ENCODE measurements at places on chromosomes 2 and 18.

- H3K4me3 ChIP-seq: no peak overlapping the region
- H3K4me1 ChIP-seq: no peaks in the 10 kb centered on the region
- DNase-seq: no peak
- H3K36me3 ChIP-seq: no peaks in the 10 kb centered on the region
These were observed 116.8 kb upstream of the ODC1 start for GRCh38 chr2:10564876-10565445.

DNA sequence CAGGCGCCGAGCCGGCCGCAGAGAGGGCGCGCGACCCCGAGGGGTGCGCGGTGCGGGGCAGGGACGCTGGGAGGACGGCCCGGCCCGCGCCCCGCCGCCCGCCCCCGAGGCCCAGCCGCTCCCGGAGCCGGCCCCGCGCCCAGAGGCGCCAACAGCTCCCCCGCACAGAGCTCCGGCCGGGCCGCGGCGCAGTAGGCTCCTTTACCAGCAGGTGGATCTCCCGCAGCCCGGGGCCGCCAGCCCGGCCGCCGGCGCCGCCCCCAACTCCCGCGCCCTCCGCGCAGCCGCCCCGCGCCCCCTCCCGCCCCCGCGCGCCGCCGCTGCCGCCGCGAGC, 258 bp downstream of the MGAT4A start:
- H3K27ac ChIP-seq: no peak overlapping the region
- H3K4me1 ChIP-seq: peaks cover 27% of the 10 kb centered on the region
- DNase-seq: peak; percentile 81
- peak overlapping the region; percentile 74 for H3K4me3 ChIP-seq

DNA sequence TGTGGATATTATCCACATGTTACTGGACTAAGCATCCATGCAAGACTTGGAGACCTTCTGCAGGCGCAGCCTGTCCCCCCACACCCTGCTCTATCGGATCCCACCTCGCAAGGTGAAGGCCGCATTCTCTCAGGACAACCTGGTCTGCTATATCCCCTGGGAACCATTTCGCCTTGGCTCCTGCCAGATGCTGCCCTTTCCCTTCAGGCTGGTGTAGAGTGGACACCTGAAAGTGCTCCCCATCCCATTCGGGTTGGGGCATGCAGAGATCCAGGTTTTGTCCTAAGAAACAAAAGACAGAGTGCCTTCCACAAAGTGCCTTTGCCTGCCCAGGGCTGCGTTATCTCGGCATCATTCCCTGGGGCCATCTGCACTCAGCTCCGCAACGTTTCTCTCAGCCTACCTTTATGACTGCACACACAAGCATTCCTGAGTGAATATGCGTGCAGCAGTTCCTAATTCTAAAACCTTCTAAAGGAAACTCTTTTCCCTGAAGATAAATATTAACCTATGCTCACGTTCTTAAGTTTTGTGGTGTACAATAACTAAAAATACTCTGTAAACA, 20.5 kb downstream of the FHL2 start:
- H3K4me1 ChIP-seq: no peaks in the 10 kb centered on the region
- no peak overlapping the region for H3K27ac ChIP-seq
- H3K4me3 ChIP-seq: no peak overlapping the region
- H3K27me3 ChIP-seq: no peaks in the 10 kb centered on the region

DNA sequence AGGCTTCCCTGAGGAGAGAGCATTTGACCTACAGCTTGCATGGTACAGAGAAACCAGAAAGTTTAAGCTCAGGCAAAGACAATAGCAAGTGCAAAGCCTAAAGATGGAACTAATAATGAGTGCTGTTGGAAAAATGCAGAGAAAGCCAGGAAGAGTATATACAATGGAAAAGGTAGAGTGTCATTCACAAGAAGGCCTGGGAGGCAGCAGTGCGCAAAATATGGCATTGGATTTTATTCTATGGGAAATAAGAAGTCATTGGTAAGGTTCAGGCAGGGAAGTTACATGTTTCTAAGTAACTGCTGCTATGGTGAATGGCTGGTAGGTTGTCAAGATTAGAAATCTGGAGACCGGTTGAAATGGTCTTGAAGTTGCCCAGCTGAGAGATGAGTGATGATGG, 2167.3 kb upstream of the CELF4 start:
- H3K27me3 ChIP-seq: no peaks in the 10 kb centered on the region
- no peak overlapping the region for H3K27ac ChIP-seq
- H3K4me1 ChIP-seq: no peaks in the 10 kb centered on the region
- no peaks in the 10 kb centered on the region for H3K36me3 ChIP-seq
- no peak for DNase-seq

DNA sequence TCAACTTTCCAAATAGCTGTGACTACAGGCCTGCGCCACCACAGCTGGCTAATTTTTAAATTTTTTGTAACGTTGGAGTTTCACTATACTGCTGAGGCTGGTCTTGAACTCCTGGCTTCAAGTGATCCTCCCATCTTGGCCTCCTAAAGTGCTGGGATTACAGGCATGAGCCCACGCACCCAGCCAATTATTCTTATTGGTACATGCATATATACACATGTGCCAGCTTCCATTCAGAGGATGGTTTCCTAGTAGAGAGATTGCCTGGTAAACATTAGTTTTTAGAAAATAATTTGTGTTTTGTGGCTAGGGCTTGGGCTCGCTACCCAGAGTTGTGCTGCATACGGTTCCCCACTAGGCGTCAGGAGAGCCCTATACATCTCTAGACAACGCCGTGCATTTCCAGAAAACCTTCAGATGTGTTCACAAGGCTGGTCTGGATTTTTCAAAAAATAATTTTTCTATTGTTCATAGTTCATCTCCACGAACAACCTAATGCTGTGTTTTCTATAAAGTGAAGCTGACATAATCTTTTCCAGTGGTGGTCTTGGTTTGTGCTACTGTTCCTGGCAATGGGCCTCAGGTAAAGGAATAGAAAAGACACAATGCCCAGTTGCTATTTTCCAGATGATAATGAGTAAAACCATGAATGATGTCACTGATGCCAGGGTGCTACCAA, 14.6 kb upstream of the AFG3L2 start:
- no peaks in the 10 kb centered on the region for H3K4me1 ChIP-seq
- DNase-seq: peak; percentile 68
- H3K27me3 ChIP-seq: no peaks in the 10 kb centered on the region
- no peak overlapping the region for H3K4me3 ChIP-seq
- H3K27ac ChIP-seq: no peak overlapping the region

- peaks cover 39% of the 10 kb centered on the region for H3K4me1 ChIP-seq
- peaks cover 4% of the 10 kb centered on the region for H3K36me3 ChIP-seq
- no peak overlapping the region for H3K27ac ChIP-seq
These were observed 12.9 kb downstream of the ARPC2 start for GRCh38 chr2:218229851-218230250.

DNA sequence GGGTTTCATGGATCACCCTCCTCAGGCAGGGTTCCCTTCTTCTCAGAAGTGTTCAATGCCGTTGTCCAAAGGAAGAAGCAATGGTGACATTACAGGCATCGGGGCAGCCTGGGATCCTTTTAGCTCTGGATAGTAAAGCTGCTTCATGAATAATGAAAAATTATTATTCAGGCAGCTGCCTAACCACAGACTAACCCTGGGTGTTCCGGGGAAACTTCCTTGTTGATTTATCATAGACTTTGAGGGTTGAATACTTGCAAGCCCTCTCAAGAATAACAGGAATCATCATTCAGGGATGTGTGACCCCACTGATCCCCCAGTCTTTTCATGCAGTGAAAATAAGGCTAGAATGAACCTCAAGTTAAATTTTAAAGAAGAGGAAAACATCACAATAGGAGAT, 419.4 kb downstream of the MEIS1 start:
- H3K36me3 ChIP-seq: no peaks in the 10 kb centered on the region
- H3K27ac ChIP-seq: no peak overlapping the region
- no peak for DNase-seq
- no peaks in the 10 kb centered on the region for H3K4me1 ChIP-seq

DNA sequence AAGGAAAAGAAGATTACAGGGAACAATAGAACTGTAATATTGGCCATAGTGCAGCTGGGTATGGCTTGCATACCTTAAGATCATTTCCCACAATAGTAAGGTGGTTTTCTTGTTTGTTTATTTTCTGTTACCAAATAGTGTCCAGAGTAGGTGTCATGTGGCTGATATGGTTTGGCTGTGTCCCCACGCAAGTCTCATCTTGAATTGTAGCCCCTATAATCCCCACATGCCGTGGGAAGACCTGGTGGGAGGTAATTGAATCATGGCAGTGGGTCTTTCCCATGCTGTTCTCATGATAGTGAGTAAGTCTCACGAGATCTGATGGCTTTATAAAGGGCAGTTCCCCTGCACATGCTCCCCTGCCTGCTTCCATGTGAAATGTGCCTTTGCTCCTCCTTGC, 190.1 kb downstream of the ICOS start:
- H3K4me1 ChIP-seq: no peaks in the 10 kb centered on the region
- DNase-seq: no peak
- H3K4me3 ChIP-seq: no peak overlapping the region
- H3K27me3 ChIP-seq: no peaks in the 10 kb centered on the region
- no peak overlapping the region for H3K27ac ChIP-seq

DNA sequence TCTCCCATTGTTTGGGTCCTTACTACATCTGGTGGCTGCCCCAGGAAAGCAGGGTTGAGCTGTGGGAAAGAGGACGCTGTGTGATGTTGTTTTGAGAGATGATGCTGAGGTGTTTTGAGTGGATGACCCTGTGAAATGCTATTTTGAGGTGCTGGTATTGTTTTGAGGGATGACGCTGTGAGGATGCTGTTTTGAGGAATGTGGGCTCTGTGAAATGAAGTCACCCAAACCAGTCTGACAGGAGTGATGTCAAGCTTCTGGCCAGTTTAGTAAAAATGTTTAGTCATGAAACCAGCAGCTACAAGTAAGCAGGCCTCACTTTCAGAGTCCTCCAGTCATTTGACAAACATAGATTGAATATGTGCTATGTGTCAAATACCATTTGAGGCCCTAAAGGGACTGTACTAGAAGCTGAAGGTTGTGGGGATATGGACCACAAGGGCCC, 16.1 kb upstream of the PUM2 start:
- no peaks in the 10 kb centered on the region for H3K36me3 ChIP-seq
- H3K27ac ChIP-seq: no peak overlapping the region
- no peak overlapping the region for H3K4me3 ChIP-seq
- no peaks in the 10 kb centered on the region for H3K4me1 ChIP-seq
